Retina (tissue), 1 donor: ENCODE measurements at places on chromosomes 13 and 19.

- no peak for DNase-seq
Measured at GRCh38 chr19:23804676-23805075, 46.0 kb upstream of the ZNF681 start.

DNA sequence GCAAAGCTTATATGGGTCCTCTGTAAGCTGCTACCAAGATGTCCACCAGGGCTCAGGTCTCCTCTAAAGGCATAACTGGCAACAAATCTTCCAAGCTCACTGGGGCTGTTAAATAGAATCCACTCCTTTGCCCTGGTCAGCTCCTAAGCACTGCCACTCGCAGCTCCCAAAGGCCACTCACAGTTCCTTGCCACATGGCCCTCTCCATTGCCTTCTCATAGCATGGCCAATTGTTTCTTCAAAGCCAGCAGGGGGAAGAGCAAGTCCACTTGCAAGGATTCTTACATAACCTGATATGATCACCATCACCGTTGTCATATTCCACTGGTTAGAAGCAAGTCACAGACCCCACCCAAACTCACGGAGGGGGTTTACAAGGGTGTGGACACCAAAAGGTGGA lies 199.5 kb downstream of the SUCLA2 start:
- DNase-seq, result no peak

- DNase-seq, result peak; percentile 61
Measured at GRCh38 chr13:93104270-93104669, 122.3 kb upstream of the GPC6 start.

DNA sequence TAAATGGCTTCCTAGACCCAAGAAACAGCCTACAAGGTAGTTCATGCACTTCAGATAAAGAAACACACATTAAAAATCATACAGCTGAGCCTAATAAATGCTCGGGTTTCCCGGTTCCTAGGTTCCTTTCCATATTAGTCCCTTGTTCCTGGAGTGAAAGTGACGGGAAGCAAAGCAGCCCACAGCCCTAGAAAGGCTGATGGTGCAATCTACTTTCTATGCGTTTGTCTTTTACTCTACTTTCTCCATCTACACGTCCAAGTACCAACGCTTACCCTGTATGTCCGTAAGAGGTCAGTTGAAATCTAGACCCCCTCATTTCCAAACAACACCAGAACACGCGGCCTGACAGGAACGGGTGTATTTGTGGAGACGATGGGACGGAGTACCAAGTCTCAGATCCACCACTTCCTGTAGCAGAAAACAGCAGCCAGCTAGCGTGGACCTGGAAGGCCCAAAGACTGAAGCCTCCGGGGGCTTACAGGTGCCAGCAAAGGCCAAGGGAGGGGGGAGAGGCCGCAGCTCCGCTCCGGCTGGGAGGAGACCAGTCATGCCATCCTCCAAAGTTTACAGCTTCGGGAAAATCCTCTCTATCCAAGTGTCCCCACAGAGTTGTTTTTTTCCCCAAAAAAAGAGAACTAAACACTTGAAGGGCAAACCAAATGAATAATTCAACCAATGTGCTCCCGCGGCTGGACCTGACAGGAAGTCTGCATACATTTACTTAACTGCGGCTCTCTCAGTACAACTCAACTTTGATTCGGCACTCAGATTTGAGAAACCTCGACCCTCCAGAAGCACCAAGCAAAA lies 34.1 kb downstream of the STK24 start:
- DNase-seq, result no peak

DNA sequence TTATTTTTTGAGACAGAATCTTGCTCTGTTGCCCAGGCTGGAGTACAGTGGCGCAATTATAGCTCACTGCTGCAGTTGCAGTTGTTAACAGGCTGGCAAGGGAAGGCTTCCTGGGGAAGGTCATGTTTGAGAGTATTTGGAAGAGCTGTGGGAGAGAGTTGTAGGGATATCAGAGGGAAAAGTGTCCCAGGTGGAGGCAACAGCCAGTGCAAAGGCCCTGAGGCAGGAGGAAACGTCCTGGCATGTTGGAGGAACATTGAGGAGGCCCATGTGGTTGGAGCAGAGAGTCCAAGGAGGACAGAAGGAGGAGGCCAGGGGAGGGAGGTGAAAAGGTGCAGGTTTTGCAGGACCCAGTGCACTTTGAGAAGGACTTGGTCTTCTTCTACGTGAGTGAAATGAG lies 2.2 kb upstream of the DUS3L start:
- DNase-seq, result no peak

GRCh38 chr19:30666301-30666803 lies 294.2 kb downstream of the ZNF536 start:
- DNase-seq, result peak; percentile 83

- no peak for DNase-seq
Measured at GRCh38 chr13:21980049-21980448, 309.2 kb downstream of the FGF9 start.

DNA sequence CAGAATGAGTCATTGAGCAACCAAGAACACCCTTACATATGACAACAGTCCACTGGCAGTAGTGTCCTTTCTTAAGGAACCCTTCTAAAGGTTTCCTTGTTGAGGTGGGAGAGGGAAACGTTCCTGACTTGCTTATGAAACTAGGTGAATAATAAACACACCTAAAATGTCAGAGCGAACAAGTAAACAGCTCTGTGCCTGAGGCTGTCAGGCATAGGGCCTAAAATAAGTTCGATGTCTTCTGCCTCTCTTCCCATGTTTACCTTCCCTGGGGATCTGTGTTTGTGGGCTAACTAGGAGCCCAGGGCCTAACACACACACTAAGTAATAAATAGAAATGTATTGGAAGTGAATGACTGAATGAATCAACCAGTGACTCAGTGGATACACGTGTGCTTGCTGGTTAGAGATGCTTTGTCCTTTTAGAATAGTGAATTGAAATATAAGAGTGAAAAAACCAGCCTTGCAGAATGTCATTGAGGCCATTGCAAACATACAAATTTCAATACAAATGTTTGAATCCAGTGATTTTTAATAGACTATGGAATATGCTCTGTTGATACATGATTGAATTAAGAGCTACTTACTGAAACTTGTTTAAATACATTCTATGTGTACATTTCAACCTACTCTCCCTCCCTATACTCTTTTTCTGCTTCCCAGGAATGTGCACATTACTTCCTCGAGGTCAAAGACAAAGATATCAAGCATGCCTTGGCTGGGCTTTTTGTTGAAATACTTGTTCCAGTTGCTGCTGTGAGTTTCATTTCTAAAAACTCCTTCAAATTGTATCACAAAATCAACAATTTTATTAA lies 102.9 kb downstream of the FRY start:
- no peak for DNase-seq

GRCh38 chr19:33047422-33047821 lies 17.3 kb downstream of the RHPN2 start:
- DNase-seq, result no peak

DNA sequence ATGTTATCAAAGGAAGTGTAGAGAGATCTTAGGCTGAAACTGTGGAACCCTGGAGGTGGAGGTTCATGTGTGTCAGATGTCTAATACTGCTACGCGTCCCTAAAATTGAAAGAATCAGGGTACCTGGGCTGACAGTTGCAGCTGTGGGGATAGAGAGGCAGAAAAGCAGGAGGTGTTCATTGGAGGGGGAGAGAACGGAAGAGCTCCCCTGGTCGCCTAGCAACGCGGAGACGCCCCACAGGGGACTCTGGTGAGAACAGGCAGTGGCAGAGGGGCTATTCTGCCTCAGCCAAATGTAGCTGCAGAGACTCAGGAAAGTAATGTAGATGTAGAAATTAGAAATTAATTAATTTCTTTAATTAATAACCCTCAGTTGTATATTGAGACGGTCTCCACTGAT lies 10.1 kb upstream of the ZNF835 start:
- DNase-seq, result no peak

- no peak for DNase-seq
Measured at GRCh38 chr19:35222373-35223015, 6.0 kb downstream of the FAM187B start.

DNA sequence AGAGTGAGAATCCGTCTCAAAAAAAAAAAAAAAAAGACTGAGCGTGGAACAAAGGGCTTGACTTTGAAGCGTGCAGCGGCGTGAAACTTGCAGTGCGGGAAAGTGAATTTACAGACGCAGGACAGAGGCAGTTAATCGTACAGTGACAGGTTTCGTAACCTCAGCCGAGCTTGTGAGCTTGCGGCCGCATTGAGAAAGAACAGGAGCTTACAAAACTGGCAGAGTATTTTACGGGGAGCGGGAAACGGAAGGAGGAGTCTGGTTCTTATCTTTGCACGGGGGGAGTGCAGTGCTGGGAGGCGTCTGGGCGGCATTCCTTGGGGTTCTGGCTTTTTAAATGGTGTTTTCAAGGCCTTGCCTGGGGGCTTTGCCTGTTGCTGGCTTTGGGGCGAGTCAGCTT lies 6.0 kb upstream of the BSG start:
- no peak for DNase-seq

- DNase-seq, result no peak
Measured at GRCh38 chr19:55626350-55626749, 2.0 kb upstream of the ZNF784 start.

DNA sequence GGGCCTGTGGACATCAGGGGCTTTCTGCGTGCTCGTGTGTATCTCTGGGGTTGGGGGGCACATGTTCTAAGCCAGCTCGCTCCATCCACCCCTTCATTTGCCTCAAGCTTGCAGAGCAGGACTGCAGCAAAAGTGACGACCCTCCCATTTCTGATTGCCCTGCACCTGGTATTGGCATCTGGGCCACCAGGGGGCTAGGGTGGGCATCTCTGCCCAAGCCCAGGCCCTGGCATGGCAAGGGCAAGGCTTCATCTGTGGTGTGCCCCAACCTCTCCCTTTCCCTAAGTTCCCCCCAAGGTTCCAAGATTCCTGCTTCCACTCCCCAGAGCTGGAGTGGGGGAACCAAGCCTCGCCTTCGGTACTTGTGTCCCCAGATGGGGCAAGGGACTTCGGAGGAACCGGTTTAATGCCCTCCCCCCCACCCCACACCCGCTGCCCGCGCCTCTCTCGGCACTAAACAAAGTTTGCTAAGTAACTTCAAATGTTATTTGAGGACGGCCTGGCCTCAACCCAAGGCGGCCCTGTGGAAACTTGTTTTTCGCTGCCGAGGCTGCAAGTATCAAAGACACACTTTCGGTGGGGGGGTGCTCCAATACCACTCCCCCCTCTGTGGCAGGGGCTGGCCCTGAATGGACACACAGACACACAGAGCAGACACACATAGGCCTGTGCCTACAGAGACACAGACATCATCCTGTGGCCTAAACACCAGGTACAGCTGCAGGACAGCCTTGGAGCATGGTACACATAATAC lies 12.2 kb downstream of the NFIX start:
- no peak for DNase-seq

DNA sequence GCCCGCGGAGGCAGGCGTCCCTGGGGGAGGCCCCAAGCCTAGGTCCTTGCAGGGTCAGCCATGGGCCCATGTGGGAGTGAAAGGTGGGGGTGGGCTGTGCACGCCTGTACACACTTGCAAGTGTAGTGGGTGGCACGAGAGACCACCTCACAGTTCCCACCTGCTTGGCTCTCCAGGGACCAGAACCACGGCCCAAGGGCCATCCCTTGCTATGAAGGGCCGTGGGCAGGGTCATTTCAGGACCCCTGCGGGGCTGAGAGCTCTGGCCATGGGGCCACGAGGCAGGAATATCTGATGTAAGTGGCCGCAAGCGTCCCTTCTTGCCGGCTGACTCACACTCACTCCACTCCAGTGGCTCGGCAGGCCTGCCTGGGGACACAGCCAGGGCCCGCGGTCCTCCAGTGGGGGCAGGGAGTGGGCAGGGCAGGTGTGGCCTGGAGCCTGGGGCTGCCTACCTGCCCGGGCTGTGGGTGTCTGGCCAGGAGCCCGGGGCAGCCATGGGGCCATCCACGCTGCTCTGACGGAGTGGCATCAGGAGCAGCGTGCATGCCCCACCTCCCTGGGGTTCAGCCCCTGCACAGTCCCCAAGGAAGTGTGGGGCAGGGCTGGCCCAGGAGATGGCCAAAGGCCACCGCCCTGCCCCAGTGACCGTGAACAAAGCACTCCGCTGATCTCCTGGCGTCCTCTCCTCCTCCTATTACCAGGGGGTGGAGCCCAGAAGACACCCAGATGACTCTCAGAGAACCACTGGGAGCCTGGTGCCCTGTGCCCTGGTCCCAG lies 8.6 kb upstream of the MKNK2 start:
- peak; percentile 63 for DNase-seq

- no peak for DNase-seq
Measured at GRCh38 chr19:47560999-47561398, 11.9 kb downstream of the ZNF541 start.

DNA sequence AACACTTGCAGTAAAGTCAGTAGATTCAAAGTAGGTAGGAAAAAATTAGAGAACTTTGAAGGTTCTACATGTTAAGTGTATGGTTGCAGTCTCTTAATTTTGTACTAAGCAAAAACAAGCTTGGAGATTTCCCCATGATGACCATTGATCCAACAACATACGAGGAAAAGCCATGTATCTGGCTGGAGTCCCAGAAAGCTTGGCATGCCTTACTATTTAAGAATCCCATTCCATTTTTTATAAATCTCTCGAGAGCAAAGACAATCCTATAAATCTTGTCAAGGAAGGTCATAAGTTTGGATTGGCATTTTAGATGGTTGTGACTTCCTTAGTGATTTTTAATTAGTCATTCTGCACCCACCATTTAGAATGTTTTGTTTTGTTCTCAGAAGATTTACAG lies 495.9 kb downstream of the GPC5 start:
- DNase-seq, result no peak

GRCh38 chr19:41298348-41298964 lies 11.5 kb upstream of the CCDC97 start:
- peak; percentile 26 for DNase-seq

GRCh38 chr13:108777421-108778420 lies 148.3 kb downstream of the MYO16 start:
- no peak for DNase-seq

DNA sequence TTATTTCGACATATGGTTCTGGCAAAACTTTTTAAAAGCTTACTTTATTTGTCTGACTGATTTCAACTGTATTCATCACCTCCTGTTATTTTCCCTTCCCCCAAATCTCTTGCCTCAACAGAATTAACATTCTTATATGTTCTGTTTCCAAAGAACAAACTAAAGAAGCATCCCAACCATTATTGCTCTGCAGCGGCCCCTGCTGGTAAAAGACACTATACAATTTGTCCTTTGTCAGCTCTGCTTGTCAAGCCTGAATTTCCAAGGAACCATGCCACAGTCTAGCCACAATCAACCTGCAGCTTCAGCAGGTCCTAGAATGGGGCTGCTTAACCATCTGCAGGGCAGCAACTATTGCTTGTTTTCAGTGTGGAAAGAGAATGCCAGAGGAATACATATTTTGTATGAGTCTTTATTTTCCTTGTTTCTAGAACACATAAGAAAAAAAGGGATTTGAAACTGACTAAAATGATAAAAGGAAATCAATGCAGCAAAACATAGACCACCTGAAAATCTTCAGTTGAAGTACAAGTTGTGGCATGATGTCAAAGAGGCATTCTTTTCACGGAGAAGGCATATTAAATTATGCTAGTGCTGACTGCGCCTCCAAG lies 845.3 kb downstream of the DIAPH3 start:
- peak; percentile 69 for DNase-seq

- peak; percentile 45 for DNase-seq
Measured at GRCh38 chr13:98327371-98328270, 150.6 kb upstream of the RNF113B start.
